ENCODE measurements at places on chromosomes 13 and 19. TPM values are rescaled to one million over a fixed set of nuclear protein-coding genes. Genes with fewer than 3 reads are reported as not detected.

ADGRE3 gene
- total RNA-seq = not detected

TEAD2 gene
- total RNA-seq = 5.3 TPM

GARIN5A gene
- 2.0 TPM for total RNA-seq

LGALS14 gene
- not detected for total RNA-seq

SIGLEC11 gene
- under 0.01 TPM for total RNA-seq
